Left cardiac atrium (tissue), 4 donors: ENCODE measurements at places on chromosomes 12 and 14.

DNA sequence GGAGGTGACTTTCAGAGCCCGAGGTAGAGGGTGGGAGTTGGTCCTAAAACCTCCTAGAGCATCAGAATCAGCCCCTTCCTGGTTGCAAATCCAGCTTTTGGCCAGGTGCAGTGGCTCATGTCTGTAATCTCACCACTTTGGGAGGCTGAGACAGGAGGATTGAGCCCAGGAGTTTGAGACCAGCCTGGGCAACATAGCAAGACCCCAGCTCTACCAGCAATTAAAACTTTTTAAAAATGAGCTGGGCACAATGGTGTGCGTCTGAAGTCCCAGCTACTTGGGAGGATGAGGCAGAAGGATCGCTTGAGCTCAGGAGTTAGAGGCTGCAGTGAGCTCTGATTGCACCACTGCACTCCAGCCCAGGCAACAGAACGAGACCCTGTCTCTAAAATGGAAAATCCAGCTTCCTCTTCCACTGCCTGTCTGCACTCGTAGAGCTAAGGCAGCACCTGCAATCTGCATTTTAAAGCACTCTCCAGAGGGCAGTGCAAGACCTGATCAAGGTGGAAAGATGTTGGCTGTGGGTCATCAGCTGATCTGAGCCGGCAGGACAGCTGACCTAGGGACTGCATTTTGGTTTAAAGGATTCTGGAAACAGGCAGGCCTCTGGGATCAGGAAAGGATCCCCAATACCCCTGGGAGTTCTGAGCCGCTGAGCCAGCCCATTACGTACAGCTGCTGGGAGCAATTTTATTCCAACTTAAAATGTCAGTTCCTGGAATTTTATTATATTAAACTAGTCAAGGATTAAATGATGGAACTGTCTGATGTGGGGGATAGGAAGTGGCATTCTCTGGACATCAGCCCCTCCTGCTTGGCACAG is 1.8 kb upstream of the TESC start:
- DNase-seq, result no peak

GRCh38 chr12:131799828-131800593 is 28.2 kb upstream of the MMP17 start:
- DNase-seq, result no peak

- no peak for DNase-seq
Measured at GRCh38 chr12:54351341-54351740, 12.9 kb downstream of the GPR84 start.

DNA sequence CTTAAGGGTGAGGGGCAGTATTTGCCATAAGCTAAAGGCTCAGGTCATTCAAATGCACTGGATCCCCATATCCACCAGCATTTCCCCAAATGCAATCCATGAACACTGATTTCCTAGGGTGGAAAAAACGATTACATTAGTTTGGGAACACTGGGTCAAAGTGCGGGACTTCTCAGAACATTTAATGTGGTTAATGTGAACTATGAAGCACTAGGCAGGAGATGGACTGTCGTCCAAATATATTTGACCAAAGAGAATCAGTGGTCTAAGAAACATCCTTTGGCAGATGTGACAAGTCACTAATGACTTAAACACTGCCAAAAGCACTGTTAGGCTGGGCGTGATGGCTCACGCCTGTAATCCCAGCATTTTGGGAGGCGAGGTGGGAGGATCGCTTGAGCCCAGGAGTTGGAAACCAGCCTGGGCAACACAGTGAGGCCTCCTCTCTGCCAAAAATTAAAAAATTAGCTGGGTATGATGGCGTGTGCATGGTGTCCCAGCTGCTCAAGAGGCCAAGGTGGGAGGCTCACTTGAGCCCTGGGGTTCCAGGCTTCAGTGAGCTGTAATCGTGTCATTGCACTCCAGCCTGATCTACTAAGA is 205.4 kb downstream of the CALM1 start:
- no peak for DNase-seq

DNA sequence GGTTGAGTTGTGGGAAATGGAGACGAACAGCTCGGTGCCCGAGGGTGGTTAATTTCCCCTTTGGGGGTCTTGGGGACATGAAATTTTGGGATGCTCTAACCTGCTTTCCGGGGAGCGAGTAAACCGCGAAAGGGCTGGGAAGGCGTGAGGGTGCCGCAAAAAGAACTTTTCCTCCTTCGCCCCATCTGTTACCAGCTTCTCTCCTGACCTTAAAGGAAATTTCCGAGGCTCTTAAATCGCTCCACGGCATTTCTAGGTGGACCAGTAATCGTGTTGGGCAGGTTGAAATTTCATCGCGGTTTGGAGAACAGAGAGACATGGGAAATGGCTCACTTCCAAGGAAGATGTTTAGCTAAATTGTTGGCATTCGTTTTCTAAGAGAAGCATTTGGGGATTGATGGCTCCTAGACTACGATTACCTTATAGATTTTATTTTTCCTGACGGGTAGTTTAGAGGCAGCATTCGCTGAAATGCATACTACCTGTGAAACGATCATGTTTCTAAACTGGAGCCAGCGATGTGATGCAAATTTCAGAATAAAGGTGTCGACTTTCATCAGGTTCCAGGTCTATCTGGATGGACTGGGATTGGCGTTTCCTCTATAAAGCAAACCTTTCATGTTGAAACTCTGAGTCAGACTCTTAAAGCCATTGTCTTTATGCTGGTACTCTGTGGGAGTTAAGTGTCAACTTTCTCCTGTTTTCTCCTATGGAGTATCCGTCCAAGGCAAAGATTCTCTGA is 414.5 kb downstream of the PCNX1 start:
- no peak for DNase-seq

- no peak for DNase-seq
Measured at GRCh38 chr12:12378616-12379015, 21.7 kb downstream of the BORCS5 start.

GRCh38 chr14:73245480-73246325 is 8.4 kb downstream of the PAPLN start:
- DNase-seq, result peak; percentile 72

DNA sequence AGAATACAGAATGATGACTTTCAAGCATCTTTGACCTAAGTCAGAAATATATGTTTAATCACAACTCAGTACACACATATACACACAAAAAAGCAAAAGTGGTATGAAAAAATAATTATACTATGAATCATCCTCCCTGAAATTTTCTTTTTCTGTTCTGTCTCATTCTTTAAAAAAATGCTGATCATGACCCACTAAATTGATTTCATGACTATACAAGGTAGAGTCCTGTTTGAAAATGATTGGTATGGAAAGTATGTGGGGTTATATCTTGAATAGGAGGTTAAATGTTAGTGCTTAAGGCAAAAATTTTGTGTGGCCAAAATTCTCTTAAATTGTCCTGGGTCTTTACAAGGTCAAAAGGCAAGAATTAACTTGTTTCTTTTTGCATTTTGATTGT is 80.4 kb downstream of the SUDS3 start:
- no peak for DNase-seq

GRCh38 chr12:14418451-14418890 is 53.0 kb downstream of the ATF7IP start:
- DNase-seq, result no peak

GRCh38 chr14:91252871-91253794 is 8.6 kb upstream of the GPR68 start:
- DNase-seq, result peak; percentile 50

DNA sequence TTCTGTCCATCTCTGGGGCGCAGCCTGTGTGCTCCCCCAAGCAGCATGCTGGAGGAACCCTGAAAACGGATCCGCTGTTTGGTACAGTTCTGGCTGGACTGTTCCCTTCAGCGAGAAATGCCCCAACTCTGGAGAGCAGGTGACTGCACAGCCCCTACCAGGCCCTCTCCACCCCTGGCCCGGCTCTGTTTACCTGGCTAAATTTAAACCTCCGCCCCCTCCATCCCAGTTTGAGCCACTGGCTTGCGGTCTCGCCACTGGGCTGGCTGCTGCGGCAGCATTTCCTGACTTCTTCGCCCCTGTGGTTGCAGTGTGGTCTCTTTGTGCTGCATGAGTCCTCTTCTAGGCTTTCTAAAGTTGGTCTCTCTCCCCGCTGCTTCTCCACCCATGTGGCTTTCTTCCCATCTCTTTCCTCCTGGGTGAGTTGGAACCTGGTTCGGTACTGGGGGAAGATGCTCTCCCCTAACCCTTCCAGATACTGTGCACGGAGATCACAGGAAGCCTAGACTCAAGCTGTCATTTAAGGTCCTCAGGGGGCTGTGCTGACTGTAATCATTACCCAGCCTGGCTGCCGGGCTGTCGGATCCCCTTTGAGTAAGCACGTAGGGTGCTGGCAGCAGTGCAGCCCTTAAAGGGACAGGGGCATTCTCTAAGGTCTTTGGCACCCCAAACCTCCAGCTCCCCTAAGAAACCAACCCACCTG is 60.6 kb downstream of the FBXL14 start:
- no peak for DNase-seq

- DNase-seq, result peak; percentile 58
Measured at GRCh38 chr12:96501133-96501761, 11.9 kb downstream of the CFAP54 start.

DNA sequence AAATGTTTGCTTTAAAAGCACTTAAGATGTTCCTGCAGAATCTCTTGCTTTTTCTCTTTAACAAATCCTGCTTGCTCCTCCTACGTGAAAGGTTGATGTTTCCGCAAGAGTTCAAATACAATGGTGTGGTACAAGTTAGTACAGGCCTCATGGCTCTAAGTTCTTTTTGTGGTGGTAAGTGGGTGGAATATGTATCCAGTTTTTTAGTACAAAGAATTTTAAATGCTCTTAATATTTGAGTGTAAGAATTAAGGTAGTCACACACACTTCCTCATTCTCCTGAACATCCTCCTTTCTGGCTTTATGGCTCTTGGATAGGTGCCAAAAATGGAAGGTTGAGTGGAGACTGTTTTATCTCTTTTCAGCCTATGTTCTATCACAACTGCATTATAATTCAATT is 1.8 kb downstream of the OTOGL start:
- no peak for DNase-seq

DNA sequence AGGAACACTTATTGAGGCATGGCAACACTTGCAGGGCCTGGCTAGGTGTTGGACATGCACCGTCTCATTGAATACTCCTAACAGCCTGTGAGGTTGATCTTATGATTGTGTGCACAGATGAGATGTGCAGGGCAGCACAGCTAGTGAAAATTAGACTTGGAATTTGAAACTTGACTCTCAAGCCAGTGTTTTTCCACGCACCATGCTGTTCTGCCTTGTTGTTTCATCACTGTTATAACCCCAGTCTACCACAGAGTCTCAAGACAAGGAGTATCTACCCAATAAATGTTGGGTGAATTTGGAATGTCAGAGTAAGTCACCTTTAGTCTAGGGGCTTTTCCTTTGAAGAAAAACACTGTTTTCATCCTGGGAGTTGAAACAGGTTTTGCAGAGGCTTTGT is 55.8 kb upstream of the LRIG3 start:
- DNase-seq, result no peak

DNA sequence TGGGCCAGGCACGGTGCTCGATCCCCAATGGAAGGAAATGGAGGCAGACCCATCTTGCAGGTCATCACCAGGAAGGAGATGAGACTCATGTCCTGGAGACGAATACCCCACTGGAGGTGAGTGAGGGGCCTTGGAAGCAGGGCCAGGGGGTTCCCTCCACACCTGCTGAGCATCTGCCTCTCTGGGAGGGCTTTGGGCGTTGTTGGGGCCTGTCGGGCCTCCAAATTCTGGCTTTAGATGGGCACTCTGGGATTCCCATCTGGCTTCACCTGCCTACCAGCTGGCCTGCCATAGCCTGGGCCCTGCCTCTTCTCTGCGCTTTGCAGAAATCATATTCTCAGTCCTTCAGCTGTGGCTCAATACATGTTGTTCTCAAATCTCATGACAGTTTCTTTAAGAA is 13.9 kb downstream of the RTL1 start:
- DNase-seq, result no peak

GRCh38 chr12:87120440-87120839 is 864.2 kb upstream of the MGAT4C start:
- DNase-seq, result no peak

- DNase-seq, result no peak
Measured at GRCh38 chr14:35124127-35124526, 1.8 kb downstream of the PRORP start.

DNA sequence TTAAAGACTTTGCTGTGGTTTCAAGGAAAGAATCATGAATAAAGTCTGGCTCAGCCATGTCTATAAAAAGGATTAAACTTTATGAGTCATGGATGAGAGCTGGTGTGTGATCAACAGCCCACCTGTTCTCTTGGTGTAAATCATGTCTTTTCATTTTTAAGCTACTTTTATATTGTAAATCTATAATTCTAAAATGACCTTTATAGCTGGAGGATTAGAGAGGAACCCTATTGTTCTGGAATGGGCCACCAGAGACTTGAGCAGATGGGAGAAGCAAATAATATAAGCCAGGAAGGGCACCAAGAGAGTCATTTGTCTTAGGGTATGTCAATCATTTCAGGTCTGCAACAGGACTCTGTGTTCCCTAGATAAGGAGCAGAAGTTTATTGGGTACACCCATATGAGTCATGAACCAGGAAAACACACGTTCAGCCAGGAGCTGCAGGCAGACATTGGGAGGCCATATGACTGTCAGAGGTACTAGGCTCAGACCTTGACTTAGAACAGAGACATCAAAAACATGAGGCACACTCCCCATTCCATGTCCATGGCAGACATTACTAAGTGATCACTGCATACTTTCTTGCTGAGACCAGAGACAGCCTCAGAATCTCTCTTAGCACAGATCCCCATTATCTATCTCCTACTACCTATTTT is 49.3 kb downstream of the NDUFA12 start:
- no peak for DNase-seq

GRCh38 chr12:32069071-32069470 is 37.6 kb upstream of the BICD1 start:
- no peak for DNase-seq

DNA sequence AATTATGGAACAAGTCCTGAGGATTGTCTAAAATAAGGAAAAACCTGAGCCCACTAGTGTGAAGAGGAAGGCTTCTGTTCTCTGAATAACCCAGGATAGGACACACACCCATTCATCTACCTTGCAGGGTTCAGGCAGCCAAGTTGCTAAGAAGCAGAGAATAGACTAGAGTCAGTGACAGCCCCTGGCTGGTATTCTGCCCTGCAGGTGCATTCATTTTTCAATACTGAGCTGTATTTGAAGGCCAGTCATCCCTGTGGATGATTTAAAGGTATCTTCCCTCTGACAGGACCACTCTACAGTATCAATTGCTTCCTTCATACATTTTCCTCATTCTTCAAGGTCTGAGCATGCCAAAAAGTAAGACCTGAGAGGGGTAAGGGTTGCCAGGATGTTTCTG is 22.9 kb downstream of the WNT5B start:
- DNase-seq, result no peak

GRCh38 chr12:57739914-57740538 is 1.5 kb upstream of the AGAP2 start:
- DNase-seq, result no peak
